ENCODE measurements at places on chromosomes 12 and 14. TPM values are rescaled to one million over a fixed set of nuclear protein-coding genes. Genes with fewer than 3 reads are reported as not detected.

- DNase-seq, result no peak
These were observed 139.1 kb downstream of the SOX5 start for GRCh38 chr12:23810329-23810902.

- no peak for DNase-seq
These were observed 6.6 kb downstream of the POMT2 start for GRCh38 chr14:77314043-77314442.

GRCh38 chr12:49900371-49900770 lies 3.3 kb downstream of the FAIM2 start:
- no peak for DNase-seq

- DNase-seq, result no peak
These were observed 99.1 kb upstream of the NAP1L1 start for GRCh38 chr12:76183459-76184186.

INTS13 gene
- 47.7 TPM for total RNA-seq

GRCh38 chr14:50979941-50980850 lies 35.9 kb upstream of the PYGL start:
- no peak for DNase-seq

CHPT1 gene
- 9.5 TPM for total RNA-seq

- peak; percentile 84 for DNase-seq
These were observed 4.5 kb upstream of the IRF2BPL start for GRCh38 chr14:77032844-77033621.

FAM181A gene
- total RNA-seq, result not detected

GRCh38 chr12:122029620-122030423 lies 8.1 kb downstream of the BCL7A start:
- no peak for DNase-seq

- DNase-seq, result peak; percentile 69
These were observed 148.1 kb upstream of the NRXN3 start for GRCh38 chr14:78022059-78022458.

SCN8A gene
- total RNA-seq, result 0.52 TPM

DNA sequence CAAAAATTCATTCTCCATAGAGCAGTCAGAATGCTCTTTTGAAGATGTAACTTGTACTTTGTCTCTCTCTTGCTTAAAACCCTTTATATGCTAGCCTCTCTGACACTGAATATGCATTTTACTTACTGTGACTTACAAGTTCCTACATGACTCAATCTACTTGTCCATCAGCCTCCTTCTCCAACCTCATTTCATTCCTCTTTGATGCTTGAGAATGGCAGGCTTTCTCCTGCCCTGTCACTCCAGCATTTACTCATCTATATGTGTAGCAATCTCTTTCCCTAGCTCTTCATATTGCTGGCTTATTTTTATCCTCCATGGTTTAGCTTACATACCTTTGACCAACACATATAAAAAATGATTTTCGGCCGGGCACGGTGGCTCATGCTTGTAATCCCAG lies 561.9 kb downstream of the CCER1 start:
- no peak for DNase-seq

DNA sequence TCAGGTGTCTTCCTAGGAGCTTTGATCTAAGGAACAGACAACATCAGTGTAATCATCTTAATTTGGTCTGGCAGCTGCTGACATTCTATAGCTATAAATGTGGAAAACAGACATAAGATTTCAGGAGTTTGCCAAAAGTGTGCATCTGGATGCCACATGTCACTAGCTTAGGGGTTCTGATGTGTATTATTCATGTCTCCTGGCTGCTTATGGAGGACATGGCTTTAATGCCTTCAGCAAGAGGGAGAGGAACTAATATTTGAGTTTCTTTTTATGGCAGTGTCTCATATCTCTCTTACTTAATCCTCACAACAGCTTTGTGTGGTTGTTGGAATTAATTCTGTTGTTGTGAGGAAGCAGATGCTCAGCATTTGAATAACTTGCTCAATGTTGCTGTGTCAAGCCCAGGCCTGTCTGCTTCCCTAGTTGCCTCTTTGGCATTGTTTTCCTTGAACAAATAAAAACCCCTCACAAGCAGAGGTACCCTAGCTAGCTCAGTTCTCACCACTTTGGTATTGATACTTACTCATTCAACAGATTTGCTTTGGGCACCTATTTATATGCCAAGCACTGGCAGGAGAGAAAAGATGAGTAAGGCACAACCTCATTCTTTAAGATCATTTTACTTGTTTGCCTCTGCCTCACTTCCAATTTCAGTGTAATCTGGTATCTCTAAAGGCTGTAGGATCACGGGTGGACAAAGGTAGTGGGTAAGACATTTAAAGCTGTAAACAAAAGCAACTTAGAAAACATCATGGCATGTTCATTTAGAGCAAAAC lies 39.8 kb upstream of the EID3 start:
- DNase-seq, result no peak

C14orf132 gene
- 1.2 TPM for total RNA-seq

GRCh38 chr14:56357428-56357827 lies 222.2 kb upstream of the TMEM260 start:
- DNase-seq, result no peak

NRIP2 gene
- total RNA-seq, result not detected

LAG3 gene
- total RNA-seq, result 13.1 TPM

DNA sequence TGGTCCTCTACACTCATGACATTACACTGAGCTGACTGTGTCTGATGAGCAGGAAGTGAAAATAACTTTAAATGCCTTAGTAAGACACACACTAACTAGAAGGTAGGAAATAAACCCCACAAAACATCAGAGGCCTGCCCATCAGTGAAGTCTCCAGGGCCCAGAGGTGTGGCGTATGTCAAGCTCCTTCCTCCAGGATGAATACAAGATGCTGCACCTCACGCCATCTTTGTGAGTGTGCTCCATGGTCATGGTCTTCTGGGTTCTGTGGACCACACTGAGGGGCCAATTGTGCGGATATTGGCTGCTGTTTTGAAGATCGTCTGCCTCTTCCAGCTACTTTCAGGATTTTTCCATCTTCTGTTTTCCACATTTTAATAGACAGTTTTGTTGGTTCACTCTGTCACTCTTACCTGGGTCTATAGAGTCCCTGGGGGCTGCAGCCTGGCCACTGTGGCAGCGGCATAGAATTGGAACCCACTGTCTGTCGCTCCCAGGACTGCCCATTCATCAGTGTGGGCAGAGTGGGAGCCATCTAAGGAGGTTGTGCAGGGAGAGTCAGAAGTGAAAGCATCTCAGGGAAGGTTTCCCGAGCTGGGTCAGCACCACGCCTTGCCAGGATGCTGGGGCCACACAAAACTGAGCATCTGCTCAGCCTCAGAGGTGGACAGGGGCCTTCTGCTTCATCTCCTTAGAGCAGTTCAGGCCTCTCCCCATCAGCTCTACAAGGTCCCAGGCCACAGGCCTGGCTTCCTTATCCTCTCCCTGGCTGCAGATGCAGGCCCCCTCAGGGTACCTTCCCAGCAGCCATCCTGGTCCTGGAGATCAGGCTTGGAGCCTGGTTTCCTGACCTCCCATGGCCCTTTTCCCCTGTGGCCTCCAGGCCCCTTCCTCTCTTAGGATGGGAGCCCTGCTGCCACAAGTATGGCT lies 57.5 kb upstream of the C14orf180 start:
- no peak for DNase-seq

GRCh38 chr12:48961801-48962200 lies 4.5 kb upstream of the ARF3 start:
- no peak for DNase-seq

CAND1 gene
- total RNA-seq, result 143 TPM

DNA sequence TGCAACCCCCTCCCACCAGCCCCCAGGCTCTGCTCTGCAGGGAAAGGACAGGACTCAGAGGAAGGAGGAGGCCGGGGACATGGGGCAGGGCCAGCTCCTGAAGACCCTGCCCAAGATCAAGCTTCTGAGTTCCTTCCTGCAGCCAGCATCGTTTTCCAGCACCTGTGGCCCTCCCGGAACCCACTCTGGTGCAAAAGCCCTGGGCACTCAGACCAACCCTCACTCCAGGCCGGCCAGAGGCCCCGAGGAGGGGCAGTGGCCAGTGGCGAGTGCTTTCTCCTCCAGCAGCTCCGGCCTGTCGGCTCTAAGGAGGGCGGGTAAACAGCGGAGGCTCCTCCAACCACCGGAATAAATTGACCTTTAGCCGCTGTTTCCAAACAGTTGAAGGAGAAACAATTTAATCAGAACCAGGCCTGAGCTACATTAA lies 10.8 kb downstream of the TMEM179 start:
- DNase-seq, result no peak

GRCh38 chr12:123896767-123897166 lies 75.9 kb downstream of the CCDC92 start:
- DNase-seq, result no peak

CAPZA3 gene
- not detected for total RNA-seq

DNA sequence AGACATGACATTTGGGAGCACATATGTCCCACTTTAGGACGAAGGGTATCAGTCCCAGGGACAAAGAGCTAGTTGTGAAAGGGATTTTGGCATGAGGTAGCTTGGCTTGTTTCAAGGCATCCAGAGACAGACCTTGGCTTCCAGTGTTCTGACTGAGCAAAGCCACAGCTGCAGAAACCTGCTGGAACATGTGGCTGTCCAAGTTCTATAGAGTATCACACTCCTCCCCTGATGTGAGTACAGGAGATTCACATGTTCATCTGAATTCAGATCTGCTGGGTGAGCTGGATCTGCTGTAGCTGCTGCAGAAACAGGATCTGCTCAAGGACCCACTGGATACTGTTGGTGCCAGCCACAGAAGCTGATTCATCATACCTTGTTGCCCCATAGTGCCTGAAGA lies 10.1 kb upstream of the C14orf39 start:
- no peak for DNase-seq

DNA sequence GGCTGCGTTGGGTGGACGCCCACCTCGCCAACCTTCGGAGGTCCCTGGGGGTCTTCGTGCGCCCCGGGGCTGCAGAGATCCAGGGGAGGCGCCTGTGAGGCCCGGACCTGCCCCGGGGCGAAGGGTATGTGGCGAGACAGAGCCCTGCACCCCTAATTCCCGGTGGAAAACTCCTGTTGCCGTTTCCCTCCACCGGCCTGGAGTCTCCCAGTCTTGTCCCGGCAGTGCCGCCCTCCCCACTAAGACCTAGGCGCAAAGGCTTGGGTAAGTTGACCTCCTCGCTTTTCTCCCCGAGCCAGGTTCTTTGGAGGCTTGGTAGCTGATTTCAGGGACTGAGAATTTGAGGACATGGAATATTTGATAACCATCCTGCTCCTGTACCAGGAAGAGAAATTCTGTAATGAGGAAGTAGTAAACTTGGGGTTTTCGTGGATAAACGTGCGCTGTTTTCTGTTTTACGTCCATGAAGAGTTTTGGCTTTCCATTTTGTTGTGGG lies 530 bp downstream of the APAF1 start:
- DNase-seq, result no peak

- DNase-seq, result no peak
These were observed 440.0 kb downstream of the SLC16A7 start for GRCh38 chr12:60035835-60036234.

NANOG gene
- total RNA-seq, result not detected

- DNase-seq, result no peak
These were observed 184.5 kb downstream of the NUBPL start for GRCh38 chr14:31745741-31746140.

TROAP gene
- 115 TPM for total RNA-seq

DNA sequence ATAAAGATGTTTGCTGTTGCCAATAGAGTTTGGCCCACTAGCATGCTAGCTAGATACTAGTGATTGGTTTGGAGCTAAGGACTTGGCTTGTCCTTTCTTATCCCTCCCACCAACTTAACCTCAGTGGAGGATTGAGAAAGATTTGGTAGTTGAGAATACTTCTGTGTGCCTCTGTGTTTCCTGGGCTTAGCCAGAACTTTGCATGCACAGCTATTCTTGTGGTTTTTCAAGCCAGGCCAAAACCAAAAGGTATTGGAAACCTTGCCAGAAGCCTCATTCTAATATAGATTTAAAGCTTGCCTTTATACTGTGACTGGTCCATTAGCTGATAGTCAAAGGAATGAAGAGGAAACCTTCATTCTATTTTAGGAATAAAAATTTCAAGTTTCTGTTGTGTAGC lies 188.5 kb downstream of the CCDC91 start:
- no peak for DNase-seq

DNA sequence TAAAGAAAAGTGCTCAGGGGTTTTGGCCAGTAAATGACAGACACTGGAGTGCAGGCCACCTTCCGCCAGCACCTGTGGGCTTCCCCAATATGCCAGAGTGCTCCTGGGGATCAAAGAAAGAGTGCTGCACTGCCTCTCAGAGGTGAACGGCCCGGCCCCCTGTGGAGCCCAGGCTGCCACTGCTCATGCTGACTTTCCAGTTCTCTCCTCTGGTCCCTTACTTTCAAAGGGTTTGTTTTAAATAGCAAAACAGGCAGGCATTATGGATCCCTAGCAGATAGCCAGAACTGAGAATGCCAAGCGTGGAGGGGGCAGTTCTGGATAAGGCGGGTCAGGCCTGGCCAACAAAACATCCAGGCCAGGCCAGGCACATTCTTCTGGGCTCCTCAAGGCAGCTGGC lies 59.6 kb downstream of the MDM2 start:
- no peak for DNase-seq

- DNase-seq, result no peak
These were observed 30.4 kb upstream of the PLEKHG6 start for GRCh38 chr12:6280053-6280469.

GPR162 gene
- total RNA-seq, result 0.25 TPM

- no peak for DNase-seq
These were observed 15.8 kb upstream of the CELA1 start for GRCh38 chr12:51362307-51362706.

TM7SF3 gene
- total RNA-seq, result 46.1 TPM

- DNase-seq, result no peak
These were observed 22.1 kb downstream of the FGD6 start for GRCh38 chr12:95195122-95195521.

DNA sequence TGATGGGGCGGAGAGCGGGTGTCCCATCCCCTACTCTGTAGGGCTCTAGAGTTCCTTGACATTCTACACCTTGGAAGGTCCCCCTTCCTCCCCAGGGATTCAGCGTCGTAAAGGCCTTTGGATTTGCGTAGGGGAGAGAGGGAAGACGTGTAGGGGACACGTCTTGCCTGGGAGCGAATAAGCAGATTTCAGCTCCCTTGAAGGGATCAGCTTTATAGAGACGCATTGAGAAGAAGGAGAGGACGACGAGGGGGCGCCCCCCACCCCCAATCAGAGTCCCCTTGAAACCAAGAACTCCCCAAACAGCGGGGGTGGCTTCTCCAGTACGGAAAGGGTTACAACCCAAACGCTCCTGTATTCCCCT lies 324 bp downstream of the CALCOCO1 start:
- DNase-seq, result no peak

Data from activated CD4-positive, alpha-beta T cell treated with anti-CD3 and anti-CD28 coated beads, Interleukin-2, amount 10 ng/mL, durations not matched to agents 7 days and 5 days (primary cell).